Small intestine (tissue), 16 donors: ENCODE measurements at places on chromosomes 11 and 22.
A peak's percentile ranks its signal among the peaks of the same experiment; 100 is the strongest.

GRCh38 chr11:12602421-12602820 lies 71.8 kb upstream of the TEAD1 start:
- DNase-seq, result no peak
- no peak overlapping the region for H3K4me3 ChIP-seq

- H3K4me1 ChIP-seq, result no peaks in the 10 kb centered on the region
- H3K27me3 ChIP-seq, result peaks cover 20% of the 10 kb centered on the region
- no peak for DNase-seq
- no peak overlapping the region for H3K27ac ChIP-seq
These were observed 1.9 kb downstream of the CLDN5 start for GRCh38 chr22:19522190-19522880.

- H3K36me3 ChIP-seq, result no peaks in the 10 kb centered on the region
- H3K27me3 ChIP-seq, result peaks cover 2% of the 10 kb centered on the region
- H3K4me1 ChIP-seq, result no peaks in the 10 kb centered on the region
- peak; percentile 66 for DNase-seq
These were observed 15.0 kb downstream of the RHOD start for GRCh38 chr11:67071420-67072284.

DNA sequence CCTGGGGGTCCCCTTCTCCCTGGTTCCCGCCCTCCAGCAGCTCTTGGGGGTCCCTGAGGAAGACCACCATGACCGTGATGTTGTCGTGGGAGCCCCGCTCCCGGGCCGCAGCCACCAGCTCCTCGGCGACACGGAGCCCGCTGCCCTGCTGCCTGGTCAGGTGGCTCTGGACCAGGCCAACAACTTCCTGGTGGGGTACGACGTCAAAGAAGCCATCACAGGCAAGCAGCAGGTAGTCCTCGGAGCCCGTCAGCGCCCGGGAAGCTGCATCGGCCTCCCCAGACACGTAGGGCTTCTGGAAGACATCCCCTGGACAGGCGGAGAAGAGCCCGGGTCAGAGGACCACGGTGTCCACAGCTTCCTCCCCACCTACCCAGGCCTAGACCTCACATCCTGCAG lies 29.5 kb downstream of the PPM1F start:
- no peaks in the 10 kb centered on the region for H3K36me3 ChIP-seq
- no peak overlapping the region for H3K27ac ChIP-seq
- no peak for DNase-seq
- H3K4me1 ChIP-seq, result no peaks in the 10 kb centered on the region

DNA sequence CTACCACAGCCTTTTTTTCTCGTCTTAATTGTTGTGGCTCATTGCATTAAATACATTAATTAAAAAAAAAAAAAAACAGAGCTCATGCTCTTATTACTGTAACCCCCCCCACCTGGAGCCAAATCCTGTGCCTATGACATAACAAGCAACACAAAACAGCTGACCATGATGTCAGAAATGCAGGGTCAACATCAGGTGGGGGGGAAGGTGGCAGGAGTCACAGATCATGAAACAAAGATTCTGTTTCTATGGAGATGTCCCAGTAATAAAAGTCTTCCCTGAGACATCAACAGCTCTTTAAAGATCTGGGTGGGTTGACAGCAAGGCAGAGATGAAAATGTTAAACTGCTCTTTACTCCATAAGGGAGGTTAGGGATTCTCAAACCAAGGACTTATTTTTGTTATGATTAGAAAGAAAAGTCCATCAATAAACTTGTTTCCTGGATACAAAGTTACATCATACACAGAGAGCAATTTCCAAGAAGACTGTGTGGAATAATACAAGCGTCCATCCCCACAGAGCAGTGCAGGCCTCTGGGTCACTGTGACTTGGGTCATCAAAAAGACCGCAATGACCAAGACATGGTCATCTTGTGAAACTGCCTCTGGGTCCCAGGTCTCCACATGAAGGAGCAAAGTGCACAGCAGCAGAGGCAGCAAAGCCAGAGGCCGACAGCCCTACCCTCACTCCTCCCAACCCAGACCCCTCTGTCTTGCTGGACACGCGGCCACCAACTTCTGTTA lies 42.7 kb upstream of the CYP2D6 start:
- DNase-seq, result peak; percentile 50
- H3K4me1 ChIP-seq, result peaks cover 48% of the 10 kb centered on the region
- peak overlapping the region; percentile 63 for H3K27ac ChIP-seq
- H3K36me3 ChIP-seq, result no peaks in the 10 kb centered on the region
- H3K27me3 ChIP-seq, result no peaks in the 10 kb centered on the region
